Pancreas (tissue), 10 donors: ENCODE measurements at places on chromosomes 11 and 22. TPM values are rescaled to one million over a fixed set of nuclear protein-coding genes. Genes with fewer than 3 reads are reported as not detected.

Gene CRYBB2
- not detected for total RNA-seq

Gene TBX10
- total RNA-seq = not detected

Gene PTGDR2
- total RNA-seq = 0.59 TPM

Gene ASPHD2
- 0.35 TPM for total RNA-seq

Gene GGTLC3
- not detected for total RNA-seq

Gene OR4A15
- total RNA-seq = not detected
